ENCODE measurements at places on chromosomes 7 and 10. TPM values are rescaled to one million over a fixed set of nuclear protein-coding genes. Genes with fewer than 3 reads are reported as not detected.

- no peak for DNase-seq
Observed at GRCh38 chr7:55194522-55194921, 170.6 kb upstream of the LANCL2 start.

Gene BICC1
- 17.0 TPM for total RNA-seq

- DNase-seq: no peak
Observed at GRCh38 chr7:152344253-152344652, 91.5 kb downstream of the KMT2C start.

DNA sequence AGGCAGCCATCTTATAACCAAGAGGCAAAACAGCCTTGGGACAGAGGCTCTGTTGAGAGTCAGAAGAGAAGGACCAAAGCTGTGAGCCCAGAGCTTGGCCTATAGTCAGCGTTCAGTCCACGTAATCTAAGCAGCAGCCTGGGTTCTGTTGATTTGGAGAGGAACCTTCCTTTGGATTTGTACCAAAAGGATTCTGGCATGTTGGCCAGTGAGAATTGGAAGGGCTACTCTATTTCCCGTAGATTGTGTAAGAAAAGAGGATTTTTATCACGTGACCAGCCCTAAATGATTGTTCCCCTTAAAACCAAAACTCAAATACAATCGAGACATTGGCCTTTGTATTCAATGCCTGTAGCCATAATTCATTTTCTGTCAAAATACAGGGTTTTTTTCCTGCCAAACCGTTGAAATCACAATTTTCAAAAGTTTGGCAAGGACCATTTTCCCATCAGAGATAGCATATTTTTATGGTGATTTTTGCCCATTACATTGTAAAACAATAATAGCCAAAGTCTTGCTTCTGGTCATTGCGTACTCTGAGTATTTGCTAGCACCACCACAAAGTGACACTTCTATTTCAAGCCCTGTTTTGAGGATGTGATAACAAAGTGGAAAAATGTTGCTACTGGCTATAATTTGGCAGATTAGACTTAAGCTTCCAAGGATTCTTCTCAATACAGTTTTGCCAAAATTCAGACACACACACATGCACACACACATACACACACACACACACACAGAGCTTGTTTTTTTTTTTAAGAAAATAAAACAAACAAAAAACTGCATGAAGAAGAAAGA is 23.1 kb upstream of the BMPER start:
- DNase-seq: no peak

DNA sequence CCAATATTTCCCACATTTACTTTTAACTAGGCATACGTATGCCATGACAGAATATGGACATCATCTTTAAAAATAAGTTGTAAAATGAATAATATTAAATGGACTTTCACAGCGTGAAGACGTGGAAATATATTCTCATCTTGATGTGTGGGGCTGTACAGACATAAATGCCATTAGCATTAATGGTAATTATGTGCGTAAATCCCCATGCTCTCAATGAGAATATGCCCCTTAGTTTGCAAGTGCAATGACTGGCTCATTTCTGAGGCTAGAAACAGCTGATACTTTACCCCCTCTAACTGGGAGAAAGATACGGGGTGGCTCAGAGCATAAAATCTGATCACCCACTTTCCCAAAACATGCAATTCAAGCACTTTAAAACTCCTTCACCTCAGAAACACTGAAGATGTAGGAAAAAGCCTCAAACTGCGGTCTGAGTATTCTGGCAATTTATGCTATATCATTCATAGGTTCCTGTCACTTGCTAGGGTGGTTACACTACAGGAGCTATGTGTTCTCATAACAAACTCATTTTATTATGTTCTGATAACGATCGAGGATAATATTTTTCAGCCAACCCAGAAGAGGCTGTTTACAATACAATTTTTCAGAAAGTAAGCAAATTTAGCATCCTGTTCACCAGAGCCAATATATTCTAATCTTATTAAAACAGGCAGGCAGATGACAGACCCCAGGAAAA is 211.8 kb downstream of the SKAP2 start:
- DNase-seq: no peak

- no peak for DNase-seq
Observed at GRCh38 chr10:51770709-51771108, 71.3 kb upstream of the CSTF2T start.

Gene ACSL5
- 41.9 TPM for total RNA-seq

Gene SDK1
- 7.5 TPM for total RNA-seq

GRCh38 chr10:11782793-11783557 is 40.2 kb upstream of the PROSER2 start:
- no peak for DNase-seq

- no peak for DNase-seq
Observed at GRCh38 chr7:132393789-132394261, 182.4 kb downstream of the PLXNA4 start.

DNA sequence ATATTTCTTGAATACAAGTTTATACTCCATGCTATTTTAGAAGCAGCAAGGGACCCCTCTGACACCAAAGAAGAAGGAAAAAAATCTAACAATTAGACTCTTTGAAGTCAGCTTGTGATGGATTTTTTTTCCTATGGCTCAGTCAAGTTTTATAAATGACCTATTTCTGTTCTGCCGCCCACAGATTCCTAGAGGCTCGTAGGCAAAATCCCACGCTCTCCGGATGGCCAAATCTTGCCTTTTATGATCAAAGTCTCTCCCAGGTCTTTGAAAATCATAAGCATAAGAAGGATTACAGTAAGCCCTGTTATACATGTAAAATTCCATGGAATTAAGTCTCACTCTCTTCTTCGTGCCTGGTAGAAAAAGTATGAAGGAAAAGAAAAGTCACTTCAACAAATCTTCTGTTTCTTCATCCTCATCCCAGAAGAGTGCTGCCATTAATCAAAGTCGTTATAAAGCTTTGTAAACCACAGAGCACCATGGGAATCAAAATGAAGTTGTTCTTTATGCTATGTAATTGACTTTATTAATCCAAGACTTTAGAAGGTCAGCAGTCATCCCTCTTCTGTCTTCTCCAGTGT is 33.1 kb downstream of the ASB13 start:
- DNase-seq: no peak

DNA sequence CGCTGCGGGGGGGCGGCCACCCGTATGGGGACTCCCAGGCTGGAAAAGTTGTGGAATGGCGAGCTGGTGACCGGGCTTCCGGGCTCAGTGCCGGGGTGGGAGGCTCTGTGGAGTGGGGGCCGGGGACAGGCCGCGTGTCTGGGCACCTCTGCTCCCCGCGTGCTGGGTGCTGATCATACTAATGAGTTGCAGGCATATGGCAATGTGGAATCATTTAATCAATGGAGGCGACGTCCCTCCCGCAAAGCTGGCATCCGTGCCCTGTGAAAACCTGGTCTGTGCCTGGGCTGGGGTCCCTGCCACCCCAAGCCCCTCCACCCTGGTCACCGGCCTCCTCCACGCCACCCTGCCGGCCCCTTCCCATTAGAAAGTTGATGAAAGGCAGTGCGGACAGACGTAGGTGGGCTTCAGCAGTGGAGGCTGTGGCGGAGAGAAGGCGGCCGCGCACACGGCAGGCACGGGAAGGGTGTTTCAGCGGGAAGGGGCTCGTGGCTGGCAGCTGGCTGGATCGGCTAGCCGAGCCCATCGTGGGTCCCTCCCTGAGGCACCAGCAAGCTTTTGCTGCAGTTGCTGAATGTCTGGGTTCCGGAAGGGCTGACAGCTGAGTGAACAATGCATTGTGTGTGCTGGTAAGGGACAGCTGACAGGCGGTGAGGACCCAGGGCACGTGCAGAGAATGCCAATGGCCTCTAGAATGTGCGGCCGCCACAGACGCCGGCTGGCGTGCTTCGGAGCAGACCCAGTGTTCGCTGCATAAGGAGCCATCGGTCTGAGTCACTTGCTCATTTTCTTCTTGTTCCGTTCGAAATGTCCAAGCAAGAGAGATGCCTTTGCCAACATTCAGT is 1.5 kb downstream of the ADGRA1 start:
- DNase-seq: no peak

Gene CCDC136
- total RNA-seq: 6.8 TPM

DNA sequence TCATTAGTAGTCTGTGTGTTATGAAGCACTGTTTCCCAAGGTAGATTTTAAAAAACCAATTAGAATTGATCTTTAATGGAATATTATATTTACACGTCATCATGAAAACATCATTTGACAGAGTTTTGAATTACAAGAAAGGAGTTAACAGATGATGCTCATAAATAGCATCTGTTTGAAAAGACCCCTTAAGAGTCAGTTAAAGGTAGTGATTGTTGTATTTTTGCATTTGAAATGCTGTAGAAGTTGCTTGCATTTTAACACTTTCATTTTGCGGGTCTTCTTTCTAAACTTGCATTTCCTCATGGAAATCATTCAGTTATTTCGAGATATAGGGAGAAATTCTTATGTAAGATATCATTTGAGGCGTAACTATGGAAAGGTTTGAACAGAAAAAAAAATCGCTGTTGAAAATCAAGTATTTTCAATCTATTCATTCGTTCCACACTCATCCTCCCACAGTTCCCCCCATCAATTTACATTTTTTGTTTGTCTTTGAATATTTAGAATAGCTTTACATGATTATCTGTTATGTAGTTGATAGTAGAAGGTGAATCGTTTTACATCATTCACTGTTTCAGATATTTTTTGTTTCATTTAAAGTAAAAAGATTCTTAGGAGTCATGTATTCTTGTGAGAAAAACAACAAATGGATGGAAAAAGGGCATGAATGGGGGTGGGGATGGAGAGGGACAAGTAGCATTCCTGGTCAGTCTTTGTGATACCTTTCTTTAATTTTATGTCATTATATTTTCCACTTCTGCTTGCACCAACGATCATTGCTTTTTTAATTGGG is 3.0 kb upstream of the SKIDA1 start:
- DNase-seq: no peak

Gene BAIAP2L1
- total RNA-seq: 4.6 TPM

GRCh38 chr10:101569622-101570427 is 18.2 kb downstream of the POLL start:
- DNase-seq: peak; percentile 95

GRCh38 chr10:49005270-49005669 is 65.6 kb upstream of the LRRC18 start:
- DNase-seq: no peak

DNA sequence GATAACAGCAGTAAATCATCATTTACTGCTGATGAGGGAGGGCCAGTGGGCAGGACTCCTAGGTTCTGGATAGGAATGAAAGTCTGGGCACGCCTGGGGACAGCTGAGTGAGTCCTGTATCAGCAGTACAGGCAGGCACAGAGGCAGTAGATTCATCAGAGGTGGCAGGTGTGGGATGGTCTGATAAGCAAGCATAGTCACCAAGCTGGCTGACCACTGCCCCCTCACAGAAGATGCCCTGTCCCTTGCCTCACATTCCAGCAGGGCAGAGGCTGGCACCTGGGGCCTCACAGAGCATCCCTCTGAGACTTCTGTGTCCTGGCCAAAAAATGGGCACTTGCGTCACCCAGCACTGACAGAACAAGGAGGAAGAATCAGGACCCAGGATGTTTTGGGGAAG is 23.2 kb upstream of the ACSM6 start:
- DNase-seq: no peak

Gene TACC2
- total RNA-seq: 31.0 TPM

Gene GSTK1
- 177 TPM for total RNA-seq
